ENCODE measurements at places on chromosomes 3 and 15.

- peak; percentile 88 for DNase-seq
These were observed 165.8 kb upstream of the SLC2A2 start for GRCh38 chr3:171192176-171192854.

GRCh38 chr3:14765576-14766427 is 53.0 kb upstream of the FGD5 start:
- no peak for DNase-seq

DNA sequence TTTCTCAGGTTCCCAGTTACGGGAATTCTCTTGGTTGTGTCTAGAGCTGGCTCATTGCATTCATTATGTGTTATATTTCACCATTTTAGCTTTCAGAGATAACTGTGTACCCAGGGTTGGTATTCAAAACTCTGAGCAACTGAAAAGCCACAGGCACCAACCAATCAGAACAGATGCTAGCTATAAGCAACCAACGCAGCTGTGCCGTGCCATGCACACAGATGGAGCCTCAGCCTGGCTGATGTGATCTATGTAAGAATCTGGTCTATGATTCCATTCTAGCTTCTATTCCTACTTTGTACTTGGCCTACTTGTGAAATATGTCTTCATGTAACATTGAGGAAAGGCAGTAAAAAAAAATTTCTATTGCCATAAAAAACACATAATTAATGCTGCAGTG is 95.0 kb upstream of the CCDC80 start:
- no peak for DNase-seq

DNA sequence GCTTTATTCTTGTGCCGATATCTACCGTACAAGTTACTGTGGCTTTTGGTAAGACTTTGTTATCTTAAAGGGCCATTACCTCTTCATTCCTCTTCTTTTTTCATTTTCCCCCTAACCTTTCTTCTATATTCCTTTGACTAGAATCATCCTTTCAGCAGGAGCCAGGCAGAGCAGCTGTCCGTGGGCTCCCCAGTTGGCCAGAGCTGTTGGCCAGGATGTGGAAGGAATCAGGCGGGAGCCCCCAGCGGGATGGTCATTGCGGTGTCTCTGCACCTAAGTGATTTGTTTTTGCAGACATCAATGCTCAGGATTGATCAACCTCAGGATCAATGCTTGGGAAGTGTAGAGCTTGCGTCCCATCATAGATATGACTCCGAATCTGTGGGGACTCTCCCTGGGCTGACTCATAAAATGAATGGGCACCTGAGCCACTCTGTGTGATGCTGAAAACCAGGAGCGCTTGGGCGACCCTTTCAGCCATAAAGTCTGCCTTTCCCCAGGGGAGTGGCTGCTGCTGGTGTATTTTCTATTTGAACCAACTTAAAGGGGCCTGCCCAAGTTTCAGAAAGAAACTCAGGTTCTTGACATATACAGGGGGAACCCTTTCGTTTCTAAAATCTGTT is 21.7 kb downstream of the APBA2 start:
- DNase-seq = no peak

- DNase-seq = no peak
These were observed 25.5 kb downstream of the PDE8A start for GRCh38 chr15:85007137-85007536.

DNA sequence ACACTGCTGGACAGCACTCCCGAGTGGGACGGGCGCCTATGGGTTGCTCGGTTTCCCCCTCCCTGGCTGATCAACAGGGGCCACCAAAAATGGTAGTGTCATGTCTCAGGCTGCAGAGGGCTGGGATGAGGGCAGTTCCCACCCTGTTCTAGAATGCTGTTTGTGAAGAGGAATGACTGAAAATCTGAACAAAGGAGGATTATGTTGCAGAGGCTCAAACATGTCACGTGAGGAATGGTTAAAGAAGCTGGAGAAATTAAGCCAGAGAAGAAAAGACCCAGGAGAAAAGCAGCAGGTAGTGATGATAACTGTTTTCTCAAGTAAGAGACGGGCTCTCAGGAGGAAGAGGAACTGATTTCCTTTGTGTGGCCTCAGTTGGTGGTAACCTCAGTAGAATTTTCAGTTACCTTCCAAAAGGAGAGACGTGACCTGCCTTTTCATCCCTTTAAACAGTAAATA is 10.4 kb downstream of the SPG21 start:
- peak; percentile 1 for DNase-seq
